Activated B cell treated with CpG ODN at 0.5 μM for 24 hours (primary cell): ENCODE measurements at places on chromosomes 2 and 18. TPM values are rescaled to one million over a fixed set of nuclear protein-coding genes. Genes with fewer than 3 reads are reported as not detected.

The RESP18 gene
- not detected in 2 replicates for total RNA-seq

The UPP2 gene
- not detected in 2 replicates for total RNA-seq

The IL1RL1 gene
- total RNA-seq, result not detected in 2 replicates

GRCh38 chr2:196983934-196984333 lies 57.4 kb upstream of the PGAP1 start:
- DNase-seq, result no peak
- peaks cover 19% of the 10 kb centered on the region for H3K4me1 ChIP-seq
- no peak overlapping the region for H3K4me3 ChIP-seq
- peaks cover 23% of the 10 kb centered on the region for H3K36me3 ChIP-seq

- peaks cover 5% of the 10 kb centered on the region for H3K27me3 ChIP-seq
- no peak overlapping the region for H3K4me3 ChIP-seq
- no peaks in the 10 kb centered on the region for H3K36me3 ChIP-seq
- DNase-seq, result no peak
Measured at GRCh38 chr2:59182249-59182648, 941.1 kb upstream of the FANCL start.

GRCh38 chr18:1147730-1148129 lies 243.1 kb downstream of the ADCYAP1 start:
- H3K4me3 ChIP-seq, result no peak overlapping the region
- no peaks in the 10 kb centered on the region for H3K4me1 ChIP-seq
- DNase-seq, result no peak
- no peaks in the 10 kb centered on the region for H3K36me3 ChIP-seq
- H3K27ac ChIP-seq, result no peak overlapping the region

DNA sequence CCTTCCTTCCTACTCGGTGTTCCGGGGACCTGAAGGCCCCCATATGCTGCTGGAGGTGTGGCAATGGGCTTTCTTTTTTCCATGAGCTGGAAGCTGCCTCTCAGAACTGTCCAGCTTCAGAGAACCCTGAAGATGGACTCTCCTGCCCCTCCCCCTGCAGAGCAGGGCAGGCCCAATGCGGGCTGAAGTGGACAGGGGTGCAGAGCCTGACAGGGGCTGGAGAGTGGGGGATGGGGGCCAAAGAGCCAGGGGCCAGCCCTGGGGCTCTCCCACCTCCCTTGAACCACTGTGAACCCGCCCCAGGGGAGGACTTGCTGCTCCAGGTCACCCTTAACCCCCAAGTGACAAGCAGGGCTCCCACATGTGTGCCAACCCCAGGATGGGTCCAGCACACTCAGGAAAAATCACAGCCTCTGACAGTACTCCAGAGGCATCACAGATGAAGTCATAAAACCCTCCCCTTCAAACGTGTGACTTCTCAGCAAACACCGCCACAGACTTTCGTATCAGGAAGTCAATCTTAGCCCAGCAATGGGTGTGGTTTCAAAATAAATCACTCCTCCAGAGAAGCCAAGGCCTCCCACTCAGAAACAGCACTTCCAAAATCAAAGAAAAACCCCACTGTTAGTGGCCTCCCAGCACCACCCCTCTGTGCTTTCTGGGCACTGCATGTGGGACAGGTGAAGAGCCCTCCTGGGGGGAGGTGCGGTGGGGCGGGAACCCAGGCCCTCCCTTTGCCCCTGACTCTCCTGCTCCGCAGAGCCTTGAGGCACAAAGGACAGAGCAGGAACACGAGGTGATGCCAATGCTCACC lies 135.8 kb downstream of the HDAC4 start:
- H3K27me3 ChIP-seq, result peaks cover 46% of the 10 kb centered on the region
- peak overlapping the region; percentile 52 for H3K4me3 ChIP-seq
- H3K4me1 ChIP-seq, result peaks cover 67% of the 10 kb centered on the region
- DNase-seq, result no peak
- no peaks in the 10 kb centered on the region for H3K36me3 ChIP-seq

- H3K27ac ChIP-seq, result no peak overlapping the region
- peaks cover 25% of the 10 kb centered on the region for H3K36me3 ChIP-seq
- H3K4me1 ChIP-seq, result no peaks in the 10 kb centered on the region
Measured at GRCh38 chr2:53827398-53828175, 32.2 kb downstream of the GPR75 start.

The TMSB10 gene
- 925 and 1,069 TPM in 2 replicates for total RNA-seq

The CXCR4 gene
- 200 and 213 TPM in 2 replicates for total RNA-seq

The GAL3ST2 gene
- total RNA-seq, result 0.15 TPM in 1 of 2 replicates, not detected in the other

- H3K4me3 ChIP-seq, result no peak overlapping the region
- no peak overlapping the region for H3K27ac ChIP-seq
- H3K36me3 ChIP-seq, result peaks cover 21% of the 10 kb centered on the region
- H3K27me3 ChIP-seq, result no peaks in the 10 kb centered on the region
- no peaks in the 10 kb centered on the region for H3K4me1 ChIP-seq
Measured at GRCh38 chr2:230246206-230246605, 20.7 kb downstream of the SP140 start.

- H3K36me3 ChIP-seq, result no peaks in the 10 kb centered on the region
- H3K4me1 ChIP-seq, result no peaks in the 10 kb centered on the region
- DNase-seq, result no peak
- no peaks in the 10 kb centered on the region for H3K27me3 ChIP-seq
- H3K27ac ChIP-seq, result no peak overlapping the region
Measured at GRCh38 chr2:36140391-36140790, 215.2 kb upstream of the CRIM1 start.

The ZNF892 gene
- total RNA-seq, result 4.0 and 4.3 TPM in 2 replicates

DNA sequence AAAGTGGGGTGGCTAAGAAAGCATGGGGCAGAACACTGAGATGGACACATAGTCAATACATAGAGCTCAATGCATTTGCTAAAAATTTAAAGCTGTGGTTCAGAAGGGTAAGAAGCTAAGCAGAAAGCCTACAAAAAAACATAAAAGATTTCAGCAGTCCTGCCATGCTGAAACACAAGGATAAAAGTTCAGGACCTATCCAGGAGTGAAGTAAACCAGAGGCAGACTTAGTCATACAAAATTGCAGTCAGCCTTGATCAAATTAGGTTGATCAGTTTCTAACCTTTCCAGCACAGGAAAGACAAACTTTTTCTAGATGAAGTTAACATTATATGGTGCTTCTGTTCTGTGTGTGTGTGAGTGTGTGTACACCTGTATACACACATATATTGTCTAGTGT lies 120.8 kb upstream of the RBMS1 start:
- H3K27ac ChIP-seq, result no peak overlapping the region
- no peak for DNase-seq
- no peaks in the 10 kb centered on the region for H3K36me3 ChIP-seq
- H3K27me3 ChIP-seq, result peaks cover 13% of the 10 kb centered on the region
